KBM-7 (cell line): ENCODE measurements at places on chromosomes 2 and 18.
A peak's percentile ranks its signal among the peaks of the same experiment; 100 is the strongest.

GRCh38 chr2:120709608-120710041 is 26.0 kb upstream of the GLI2 start:
- no peak for DNase-seq

DNA sequence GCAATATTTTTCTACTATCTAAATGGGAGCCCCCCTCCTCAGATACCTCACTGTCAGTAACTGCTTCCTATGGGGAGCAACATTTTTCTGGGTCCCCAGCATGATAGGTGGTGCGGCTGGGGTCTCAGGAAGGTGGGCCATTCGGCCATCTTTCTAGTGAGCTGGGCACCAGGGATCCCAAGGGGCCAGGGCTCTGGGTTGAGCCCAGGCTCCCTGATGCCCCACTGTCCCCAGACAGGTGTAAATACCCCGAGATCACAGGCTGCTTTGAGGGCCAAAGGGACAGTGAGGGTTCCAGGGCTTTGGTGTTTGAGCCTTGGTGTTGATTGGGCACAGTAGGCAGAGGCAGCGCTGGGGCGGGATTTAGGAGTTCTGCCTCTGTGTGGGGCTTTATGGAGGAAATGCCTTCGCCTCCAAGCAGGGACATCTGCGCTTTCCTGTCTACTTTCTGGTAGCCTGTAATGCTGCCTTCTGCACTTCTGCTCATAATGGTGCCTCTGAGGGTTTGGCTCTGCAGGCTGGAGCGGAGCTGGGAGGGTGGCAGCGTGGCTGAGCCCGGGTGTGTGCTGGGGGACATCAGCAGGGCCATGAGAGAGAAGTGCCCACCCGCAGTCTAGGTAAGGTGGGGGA is 5.3 kb downstream of the ITM2C start:
- DNase-seq = peak; percentile 49

DNA sequence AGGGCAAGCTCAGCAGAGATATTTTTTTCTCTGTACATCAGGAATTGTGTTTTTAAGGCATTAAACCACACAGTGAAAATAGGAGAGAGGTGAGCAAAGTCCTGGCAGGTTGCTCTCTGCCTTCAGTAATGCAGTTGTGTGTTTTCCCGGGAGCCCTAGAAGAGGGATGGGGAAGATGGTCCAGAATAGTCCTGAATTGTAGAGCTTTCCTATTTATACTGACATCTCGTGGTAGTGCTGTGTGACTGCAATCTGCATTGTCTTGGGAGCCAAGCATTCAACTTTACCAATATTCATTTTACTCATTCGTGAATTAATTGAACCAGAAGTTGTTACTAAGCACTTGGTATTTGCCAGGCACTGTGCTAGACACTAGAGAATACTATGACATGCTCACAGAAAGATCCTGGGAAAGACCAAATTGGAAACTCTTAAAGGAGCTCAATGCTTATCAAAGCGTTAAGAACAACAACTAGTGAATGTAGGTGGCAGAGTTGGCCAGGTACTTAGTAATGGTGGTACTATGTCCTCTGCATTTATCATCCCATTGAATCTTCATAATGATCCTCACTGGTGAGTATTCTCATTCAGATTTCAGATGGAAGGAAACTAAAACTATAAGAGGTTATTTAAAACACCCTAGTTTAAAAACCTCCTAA is 214.6 kb downstream of the TRIB2 start:
- DNase-seq = peak; percentile 44

GRCh38 chr18:7117390-7118355 is at the start of gene LAMA1:
LAMA1 (minus strand) TSS chr18:7117797; CDS start chr18:7117720, 77 bp downstream.
- no peak for DNase-seq

DNA sequence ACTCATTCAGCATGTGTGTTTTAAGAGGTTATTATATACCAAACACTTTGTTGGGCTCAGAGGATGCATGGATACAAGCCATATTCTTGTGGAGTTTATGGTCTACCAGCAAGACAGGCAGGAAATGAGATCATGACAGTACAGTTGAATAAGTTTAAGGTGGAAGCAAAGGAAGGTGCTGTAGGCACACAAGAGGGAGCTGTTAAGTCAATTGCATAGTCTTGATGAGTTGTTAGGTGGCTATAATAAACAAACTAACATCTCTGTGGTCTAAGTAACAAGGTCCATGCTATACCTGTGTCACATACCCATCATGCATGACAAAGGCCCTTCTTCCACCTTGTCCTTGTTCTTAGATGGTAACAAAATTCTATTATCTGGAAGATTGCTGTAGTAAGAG is 538.3 kb downstream of the CNTNAP5 start:
- no peak for DNase-seq

DNA sequence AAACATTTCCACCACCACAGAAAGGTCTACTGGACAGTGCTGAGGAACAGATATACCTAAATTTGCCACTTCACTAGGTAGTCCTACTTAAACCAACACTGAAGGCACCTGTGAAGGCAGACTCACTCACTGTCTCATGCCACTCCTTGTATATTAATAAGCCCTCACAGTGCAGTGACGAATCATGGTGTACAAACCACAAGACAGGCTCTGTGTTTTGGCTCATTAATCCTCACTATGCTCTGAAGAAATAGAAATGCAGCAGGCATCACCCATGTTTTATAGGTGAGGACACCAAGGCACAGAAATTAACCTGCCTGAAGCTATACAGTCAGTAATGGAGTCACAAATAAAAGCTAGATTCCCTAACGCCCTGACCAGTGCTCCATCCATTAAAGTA is 44.3 kb downstream of the BARD1 start:
- DNase-seq = no peak

DNA sequence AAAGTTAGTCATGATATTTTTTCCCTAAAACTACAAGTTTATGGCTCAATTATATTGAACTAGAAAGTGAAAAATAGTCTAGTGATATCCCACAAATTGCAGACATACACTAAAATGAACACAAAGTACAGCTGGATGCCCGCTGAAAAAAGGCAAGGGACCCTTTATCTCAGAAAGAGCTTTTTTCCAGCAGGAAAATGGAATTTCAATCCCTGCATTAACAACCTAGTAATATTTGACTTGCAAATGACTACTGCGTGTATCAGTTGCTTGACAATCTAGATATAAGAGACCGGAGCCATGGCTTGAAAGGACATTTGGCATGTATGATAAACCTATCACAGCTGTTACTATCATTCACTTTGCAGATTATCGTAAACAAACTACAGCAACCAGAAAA is 49.1 kb downstream of the LRPPRC start:
- DNase-seq = no peak

DNA sequence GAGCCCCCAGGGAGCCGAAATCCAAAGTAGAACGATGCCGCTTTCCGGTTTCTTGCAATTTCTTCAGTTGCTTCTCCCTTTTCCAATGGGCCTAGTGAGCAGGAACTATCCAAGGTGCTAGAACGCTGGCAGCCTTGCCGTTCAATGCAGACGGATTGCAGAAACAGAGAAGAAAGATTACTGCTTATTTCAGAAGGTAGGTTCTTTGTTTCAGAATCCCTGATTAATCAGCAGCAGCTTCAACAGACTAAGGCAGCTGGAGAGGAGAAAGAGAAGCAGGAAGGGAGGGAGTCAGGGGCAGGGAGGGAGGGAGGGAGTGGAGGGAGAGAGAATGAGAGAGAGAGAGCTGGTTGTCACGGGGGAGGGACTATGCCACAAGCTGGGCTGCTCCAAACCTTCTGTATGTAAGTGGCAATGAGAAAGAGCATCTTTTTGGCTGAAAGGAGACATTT is 576 bp downstream of the NYAP2 start:
- DNase-seq = peak; percentile 1

GRCh38 chr2:121255358-121255757 is 29.6 kb downstream of the TFCP2L1 start:
- DNase-seq = no peak

DNA sequence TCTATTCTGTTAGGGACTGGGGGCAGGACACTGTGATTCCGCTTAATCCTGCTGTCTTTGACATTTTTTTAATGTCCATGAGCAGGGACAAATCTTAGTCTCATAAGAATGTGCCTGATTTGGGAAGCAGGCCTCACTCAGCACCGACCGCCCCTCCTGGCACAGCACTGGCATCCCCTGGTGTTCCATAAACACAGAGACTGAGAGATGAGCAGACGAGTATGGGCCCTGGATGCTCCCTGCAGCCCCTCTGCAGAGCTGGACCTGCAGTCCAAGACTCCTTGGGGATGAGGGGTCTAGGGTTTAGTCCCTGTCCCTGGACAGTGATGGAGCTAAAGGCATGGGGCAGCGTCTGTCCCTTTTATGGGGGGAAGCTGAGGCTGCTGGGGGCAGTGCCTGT is 81.6 kb downstream of the NDUFA10 start:
- no peak for DNase-seq
